ENCODE measurements at places on chromosomes 6 and 20.
A peak's percentile ranks its signal among the peaks of the same experiment; 100 is the strongest.

DNA sequence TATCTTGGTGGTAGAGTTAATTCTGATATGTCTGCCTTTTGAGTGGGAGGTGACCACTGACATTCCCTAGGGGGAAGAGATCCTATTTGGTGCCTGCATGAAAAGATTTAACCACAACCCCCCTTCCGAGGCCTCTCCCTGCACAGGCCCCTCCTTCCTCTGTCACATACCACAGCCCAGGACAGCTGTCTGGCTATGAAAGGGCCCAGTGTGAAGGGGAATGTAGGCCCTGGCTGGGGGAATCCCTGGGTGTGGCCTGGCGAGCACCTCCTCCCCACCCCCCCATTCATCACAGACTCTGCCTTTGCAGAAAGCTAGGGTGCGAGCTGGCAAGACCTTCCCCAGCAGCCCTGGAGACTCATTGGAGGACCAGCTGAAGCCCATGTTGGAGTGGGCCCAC, 27.4 kb upstream of the MAPRE1 start:
- DNase-seq, result no peak

GRCh38 chr20:35395728-35396127, 16.0 kb downstream of the UQCC1 start:
- no peak for DNase-seq

DNA sequence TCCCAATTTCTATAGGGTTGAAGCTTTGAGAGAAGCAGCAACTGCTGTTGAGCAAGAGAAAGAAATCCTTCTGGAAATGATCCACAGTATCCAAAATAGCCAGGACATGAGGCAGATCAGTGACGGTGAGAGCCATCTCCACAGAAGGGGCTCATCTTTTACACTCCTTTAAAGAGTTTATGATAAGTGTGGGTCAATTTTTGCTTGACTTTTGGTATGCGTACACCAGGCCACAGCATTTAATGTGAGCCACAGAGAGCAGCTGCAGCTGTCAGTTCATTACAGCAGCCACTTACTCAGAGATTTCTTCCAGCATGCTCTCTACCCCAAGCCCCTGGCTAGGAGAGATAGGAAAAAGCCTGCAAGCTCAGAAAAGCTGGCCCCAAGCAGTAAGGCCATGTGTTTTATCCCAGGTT, 9.9 kb downstream of the BAG2 start:
- no peak for DNase-seq

DNA sequence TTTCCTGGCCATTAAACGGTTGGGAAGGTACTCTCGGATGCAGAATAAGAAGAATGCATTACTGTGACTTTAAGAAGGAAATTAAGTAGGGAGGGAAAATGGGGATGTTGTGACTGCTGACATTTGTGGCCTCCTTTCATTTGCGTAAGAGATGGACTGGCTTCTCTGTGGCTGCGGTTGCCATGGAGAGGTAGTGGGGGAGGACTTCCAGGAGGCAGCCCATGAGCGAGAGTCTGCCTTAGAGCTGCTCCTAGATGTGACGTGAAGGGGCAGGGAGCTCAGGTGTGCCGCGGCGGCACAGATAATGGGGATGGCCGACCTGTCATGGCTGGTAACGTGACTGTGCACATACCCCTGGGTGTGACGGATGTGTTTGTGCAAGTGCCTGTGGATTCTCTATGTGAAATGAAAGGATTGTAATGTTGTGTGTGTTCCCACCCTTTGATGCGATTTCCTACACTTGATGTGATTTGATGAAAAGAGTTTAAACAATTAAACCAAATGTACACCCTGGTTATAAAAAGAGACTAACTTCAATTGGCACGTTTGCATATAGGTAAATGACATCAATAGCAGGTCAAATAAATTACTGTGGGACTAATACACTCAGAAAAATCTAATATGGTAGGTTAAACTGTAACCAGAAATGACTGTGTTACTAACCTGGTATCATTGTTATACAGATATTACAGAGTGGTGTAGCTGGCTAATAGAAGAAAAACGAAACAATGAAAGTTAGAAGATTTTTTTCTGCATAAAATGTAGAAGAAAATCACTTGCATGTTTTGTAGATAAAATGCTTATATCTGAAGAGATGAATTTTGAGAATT, 48.9 kb downstream of the HIVEP1 start:
- DNase-seq, result peak; percentile 38

- no peak for DNase-seq
Observed at GRCh38 chr6:141724731-141725130, 408.0 kb upstream of the GJE1 start.

GRCh38 chr20:20499439-20499838, 131.5 kb downstream of the INSM1 start:
- no peak for DNase-seq

- DNase-seq, result no peak
Observed at GRCh38 chr6:118892355-118892991, 1.5 kb upstream of the ASF1A start.

DNA sequence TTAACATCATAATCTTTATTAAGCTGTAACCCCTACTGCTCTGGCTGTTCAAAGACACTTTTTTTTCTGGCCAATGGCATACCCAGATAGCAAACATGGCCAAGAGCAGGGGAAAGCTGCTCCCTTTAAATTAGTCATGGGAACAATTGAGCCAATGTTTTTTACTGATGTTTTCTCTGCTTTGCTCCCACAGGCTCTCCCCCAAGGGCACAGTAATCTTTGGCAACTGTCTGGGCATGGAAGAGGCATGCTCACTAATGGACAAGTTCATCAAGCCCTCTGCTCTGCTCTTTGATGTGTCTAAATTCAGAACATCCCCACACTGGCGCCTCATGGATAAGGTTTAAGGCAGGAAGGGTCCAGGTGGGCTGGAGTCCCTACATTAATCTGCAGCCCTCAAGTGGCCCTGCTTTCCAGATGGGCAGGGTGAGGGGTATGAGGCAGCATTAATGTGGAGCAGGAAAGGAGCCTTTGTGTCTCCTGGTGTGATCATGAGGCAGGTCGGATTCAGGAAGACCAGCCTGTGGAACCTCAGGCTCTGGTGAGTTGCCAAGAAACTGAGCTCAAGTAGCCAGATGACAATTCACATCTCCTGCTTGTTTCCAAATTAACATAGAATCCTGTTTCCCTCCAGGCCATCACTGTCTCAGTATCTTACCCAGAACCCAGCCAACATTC, 227.0 kb upstream of the CST7 start:
- DNase-seq, result no peak

DNA sequence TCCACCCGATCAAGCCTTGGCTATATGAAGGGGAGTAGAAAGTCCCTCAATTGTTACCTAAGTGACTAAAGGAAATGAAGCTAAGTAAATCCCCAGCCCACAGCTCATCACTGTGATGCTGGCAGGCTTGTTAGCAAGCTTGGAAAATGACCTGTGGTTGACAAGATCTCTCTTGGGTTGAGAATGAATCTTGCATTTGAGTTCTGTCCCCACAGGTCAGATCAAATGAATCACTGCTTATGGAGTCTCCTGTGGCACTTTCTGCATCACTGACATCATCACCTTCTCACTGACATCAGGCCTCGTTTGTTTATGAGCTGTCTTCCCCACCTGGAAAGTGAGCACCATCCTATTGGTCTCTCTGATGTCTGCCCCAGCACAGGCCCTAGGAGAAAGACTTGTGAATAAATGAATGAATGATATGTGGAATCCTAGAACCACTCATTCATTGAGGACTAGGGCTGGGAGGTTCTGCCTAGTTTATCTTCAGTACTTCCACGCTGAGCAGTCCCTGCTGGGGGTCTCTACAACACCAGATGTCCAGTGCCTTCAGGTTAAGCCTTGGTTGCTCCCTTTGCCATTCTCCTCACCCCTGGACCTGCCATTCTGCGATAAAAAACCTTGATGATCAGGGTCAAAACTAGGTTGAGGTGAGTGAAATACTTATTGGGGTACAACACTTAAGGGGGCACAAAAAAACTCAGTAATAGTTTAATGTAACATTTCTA, 318.4 kb upstream of the MOCS1 start:
- DNase-seq, result no peak

GRCh38 chr6:13480631-13481501, 6.5 kb downstream of the GFOD1 start:
- DNase-seq, result no peak

GRCh38 chr6:39330057-39330456, 7.6 kb upstream of the KCNK16 start:
- DNase-seq, result no peak

- DNase-seq, result no peak
Observed at GRCh38 chr20:10314198-10314597, 95.6 kb downstream of the SNAP25 start.

GRCh38 chr6:106811088-106811686, 163.3 kb downstream of the CD24 start:
- no peak for DNase-seq

GRCh38 chr20:7196481-7196880, 429.0 kb downstream of the BMP2 start:
- DNase-seq, result no peak

- no peak for DNase-seq
Observed at GRCh38 chr6:113362301-113363047, 494.7 kb upstream of the MARCKS start.

GRCh38 chr6:20172842-20173456, 39.3 kb downstream of the MBOAT1 start:
- no peak for DNase-seq

DNA sequence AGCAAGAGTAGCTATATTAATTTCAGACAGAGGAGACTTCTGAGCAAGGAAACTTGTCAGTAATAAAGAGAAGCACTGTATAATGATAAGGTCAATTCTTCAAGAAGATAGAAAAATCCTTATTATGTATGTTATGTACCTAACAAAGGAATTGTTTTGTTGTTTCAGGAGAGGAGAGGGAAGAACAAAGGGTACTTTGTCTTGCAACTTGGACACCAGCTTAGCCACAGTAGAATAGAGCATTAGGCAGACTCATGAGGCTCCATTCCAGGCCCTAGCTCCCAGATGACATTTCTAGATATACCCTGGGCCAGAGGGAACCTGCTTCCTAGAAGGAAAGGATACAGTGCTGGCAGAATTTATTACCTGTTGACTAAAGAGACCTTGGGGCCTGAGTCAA, 6.5 kb upstream of the NUS1 start:
- DNase-seq, result no peak
